Kidney (tissue), 22 donors: ENCODE measurements at places on chromosomes 7 and 10. TPM values are rescaled to one million over a fixed set of nuclear protein-coding genes. Genes with fewer than 3 reads are reported as not detected.

Gene AMPH
- 1.2 TPM for total RNA-seq

GRCh38 chr10:21511095-21511570 lies 14.3 kb downstream of the SKIDA1 start:
- H3K27me3 ChIP-seq: no peaks in the 10 kb centered on the region
- H3K36me3 ChIP-seq: no peaks in the 10 kb centered on the region
- H3K27ac ChIP-seq: no peak overlapping the region
- H3K4me3 ChIP-seq: peak overlapping the region; percentile 38

Gene DPY19L1
- 32.4 TPM for total RNA-seq

Gene ACHE
- 3.6 TPM for total RNA-seq

Gene KCND2
- total RNA-seq: 0.19 TPM

Gene OGDHL
- 82.8 TPM for total RNA-seq

DNA sequence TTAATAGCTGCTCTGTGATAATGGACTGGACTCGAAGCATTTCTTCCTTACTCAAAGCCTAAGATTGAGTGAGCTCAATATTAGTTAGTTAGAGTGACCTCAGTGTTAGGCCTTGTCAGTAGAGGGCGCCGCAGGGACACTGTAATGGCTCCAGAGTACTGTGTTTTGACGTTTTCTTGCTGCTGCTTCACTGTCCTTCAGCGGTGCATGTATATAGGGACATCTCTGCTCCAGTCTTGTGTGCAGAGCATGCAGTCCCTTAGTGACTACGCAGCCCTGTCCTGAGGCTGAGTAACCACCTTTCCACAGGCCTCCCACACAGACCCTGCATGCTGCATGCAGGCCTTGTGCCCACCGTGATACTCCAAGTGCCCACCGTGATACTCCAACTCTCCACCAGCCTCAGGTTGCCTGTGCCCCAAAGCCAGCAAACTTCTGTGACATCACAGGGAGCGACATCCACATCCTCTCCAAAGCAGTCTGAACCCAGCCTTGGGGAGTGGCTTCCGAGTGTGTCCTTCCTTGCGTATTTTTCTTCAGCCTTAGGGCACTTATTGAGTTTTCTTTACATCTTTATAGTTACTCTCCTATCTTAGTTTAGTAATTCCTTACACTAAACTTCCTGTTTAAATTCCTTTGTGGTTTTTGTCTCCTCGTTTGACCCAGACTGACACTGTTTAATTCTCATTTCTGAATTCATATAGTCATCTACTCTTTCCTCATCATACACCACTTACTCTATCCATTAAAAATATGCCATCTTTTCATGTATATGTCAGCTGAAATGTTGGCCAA lies 118.2 kb downstream of the JAZF1 start:
- no peaks in the 10 kb centered on the region for H3K4me1 ChIP-seq
- no peak for DNase-seq
- H3K27ac ChIP-seq: no peak overlapping the region
- H3K36me3 ChIP-seq: no peaks in the 10 kb centered on the region

DNA sequence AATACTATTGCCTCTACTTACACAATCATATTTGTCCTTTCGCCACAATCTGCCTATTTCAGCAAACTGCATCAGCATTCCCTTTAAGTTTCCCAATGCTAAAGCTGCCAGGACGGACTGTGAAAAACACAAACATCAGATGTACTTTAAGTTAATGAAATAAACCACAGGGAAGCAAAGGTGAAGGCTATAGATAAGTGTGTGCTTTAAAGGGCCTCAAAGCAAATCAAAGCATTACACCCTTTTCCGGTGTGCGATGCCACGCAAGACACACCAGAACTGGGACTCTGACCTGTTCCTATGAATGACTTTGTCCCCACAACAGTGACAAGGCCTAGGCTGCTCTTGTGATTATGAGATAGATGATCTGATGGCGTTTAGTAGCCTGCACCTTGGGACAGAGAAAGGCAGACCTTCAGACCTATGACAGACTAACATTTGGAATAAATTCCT lies 23.4 kb downstream of the SLC26A3 start:
- no peaks in the 10 kb centered on the region for H3K36me3 ChIP-seq
- no peak overlapping the region for H3K27ac ChIP-seq
- no peak for DNase-seq
- H3K4me1 ChIP-seq: no peaks in the 10 kb centered on the region
- no peaks in the 10 kb centered on the region for H3K27me3 ChIP-seq
- H3K4me3 ChIP-seq: no peak overlapping the region

DNA sequence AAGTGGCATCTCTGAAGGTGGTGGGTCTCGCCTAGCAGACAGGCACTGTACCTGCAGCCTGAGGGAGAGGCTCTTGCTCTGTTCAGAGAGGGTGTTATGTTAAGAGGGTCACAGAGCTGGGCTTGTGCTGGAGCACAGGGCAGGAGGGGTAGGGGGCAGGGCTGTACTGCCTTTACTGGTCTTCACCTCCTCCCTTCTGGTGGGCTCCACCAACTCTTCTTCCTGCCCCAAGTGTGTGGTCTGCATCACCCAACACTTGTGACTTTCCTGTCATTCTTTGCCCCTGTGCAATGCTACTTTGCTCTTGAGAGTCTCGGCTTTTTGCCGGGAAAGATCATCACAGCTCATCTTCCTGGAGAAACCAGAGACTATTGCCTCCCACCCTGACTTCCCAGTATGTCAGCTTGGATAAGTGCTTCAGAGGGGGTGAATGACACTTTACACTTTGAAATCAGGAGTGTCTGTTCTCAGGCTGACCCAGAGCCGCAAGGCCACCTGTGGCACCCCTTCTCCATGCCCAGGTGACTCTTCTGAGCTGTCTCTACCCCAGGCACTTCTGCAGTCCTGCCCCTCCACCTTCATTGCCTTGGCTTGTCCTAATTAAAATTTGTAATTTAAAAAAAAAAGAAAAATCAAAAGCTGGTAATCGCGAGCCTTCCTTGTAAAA lies 38.4 kb upstream of the IKZF1 start:
- no peak overlapping the region for H3K27ac ChIP-seq

Gene UFSP1
- 3.4 TPM for total RNA-seq

GRCh38 chr7:33762911-33763306 lies 142.4 kb upstream of the BMPER start:
- no peak overlapping the region for H3K27ac ChIP-seq
- H3K4me3 ChIP-seq: no peak overlapping the region
- DNase-seq: peak; percentile 64
- H3K36me3 ChIP-seq: no peaks in the 10 kb centered on the region

DNA sequence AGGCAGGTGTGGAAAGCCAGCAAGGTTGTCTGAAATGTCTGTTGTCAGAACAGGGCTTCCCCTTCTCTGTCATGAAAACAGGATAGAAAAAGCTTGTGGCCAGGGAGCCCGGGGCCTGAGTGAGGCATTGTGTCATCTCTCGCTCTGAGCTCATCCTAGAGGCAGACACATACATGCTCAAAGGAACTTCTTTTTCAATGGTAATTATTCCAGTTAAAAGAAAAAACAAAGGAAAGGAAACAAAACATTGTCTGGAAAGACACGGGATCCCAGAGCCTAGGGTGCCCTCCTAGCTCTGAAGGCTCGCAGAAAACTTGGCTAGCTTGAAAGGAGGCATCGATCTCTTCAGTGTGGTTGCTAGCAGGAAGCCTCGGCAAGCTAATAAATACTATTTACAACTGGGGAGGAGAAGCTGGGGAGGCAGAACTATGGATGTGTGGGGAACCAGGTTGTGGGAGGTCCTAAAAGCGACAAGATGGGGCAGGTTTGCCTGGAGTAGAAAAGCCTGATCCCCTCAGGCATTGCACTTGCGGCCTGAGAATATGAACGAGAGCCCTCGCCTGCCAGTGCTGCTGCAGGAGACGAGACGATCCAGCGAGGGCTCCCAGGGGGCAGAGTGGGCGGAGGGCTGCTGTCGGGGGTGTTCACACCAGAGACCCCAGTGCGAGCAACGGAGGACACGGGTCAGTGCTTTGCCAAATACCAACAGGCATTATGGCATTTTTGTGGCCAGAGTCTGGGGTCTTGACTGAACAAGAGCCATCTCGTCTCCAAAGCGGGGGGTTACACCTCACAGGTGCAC lies 32.8 kb upstream of the DGKI start:
- H3K4me3 ChIP-seq: no peak overlapping the region
- H3K4me1 ChIP-seq: no peaks in the 10 kb centered on the region
- no peak overlapping the region for H3K27ac ChIP-seq
- no peak for DNase-seq

DNA sequence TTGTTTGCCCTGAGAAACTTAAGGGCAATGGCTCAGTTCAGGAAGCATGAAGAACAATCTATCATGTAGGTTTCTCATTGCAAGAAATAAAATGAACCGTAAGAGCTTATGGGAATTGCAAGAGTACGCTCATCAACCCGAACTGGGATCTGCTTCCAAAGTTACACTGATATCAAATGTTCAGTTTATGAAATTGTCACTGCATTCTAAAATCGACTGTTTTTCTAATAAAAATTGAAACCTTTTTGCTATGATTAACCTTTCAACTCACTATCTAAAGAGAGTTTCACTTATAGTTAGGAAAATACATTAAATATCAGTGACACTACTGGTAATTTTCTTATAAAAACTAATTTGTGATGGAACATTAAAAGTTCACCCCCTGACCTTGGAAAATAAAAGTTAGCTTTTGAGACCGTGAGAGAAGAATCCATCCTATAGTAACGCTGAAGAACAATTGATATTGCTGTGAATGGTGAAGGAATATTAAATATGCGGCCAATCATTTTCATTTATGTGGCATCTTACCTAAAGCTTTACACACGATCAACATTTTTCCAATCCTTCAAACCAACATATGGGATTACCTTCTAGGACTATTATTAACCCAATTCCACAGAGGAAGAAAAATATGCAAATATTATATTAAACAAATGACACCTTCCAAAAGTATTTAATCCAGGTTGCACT lies 2.2 kb downstream of the MEOX2 start:
- no peak overlapping the region for H3K4me3 ChIP-seq
- peaks cover 39% of the 10 kb centered on the region for H3K27me3 ChIP-seq
- DNase-seq: no peak
- no peak overlapping the region for H3K27ac ChIP-seq
- H3K36me3 ChIP-seq: no peaks in the 10 kb centered on the region

- peaks cover 31% of the 10 kb centered on the region for H3K27me3 ChIP-seq
- H3K27ac ChIP-seq: peak within 1 kb of the TSS; percentile 71
- H3K36me3 ChIP-seq: no peaks in the 10 kb centered on the region
- peak; percentile 93 for DNase-seq
- H3K4me3 ChIP-seq: peak within 1 kb of the TSS; percentile 75
- H3K4me1 ChIP-seq: no peaks in the 10 kb centered on the region
Observed at GRCh38 chr10:8054494-8055407, at the start of gene GATA3. Gene GATA3, plus strand, starts transcription at chr10:8054688. Its CDS starts 968 bp downstream, at chr10:8055656.

DNA sequence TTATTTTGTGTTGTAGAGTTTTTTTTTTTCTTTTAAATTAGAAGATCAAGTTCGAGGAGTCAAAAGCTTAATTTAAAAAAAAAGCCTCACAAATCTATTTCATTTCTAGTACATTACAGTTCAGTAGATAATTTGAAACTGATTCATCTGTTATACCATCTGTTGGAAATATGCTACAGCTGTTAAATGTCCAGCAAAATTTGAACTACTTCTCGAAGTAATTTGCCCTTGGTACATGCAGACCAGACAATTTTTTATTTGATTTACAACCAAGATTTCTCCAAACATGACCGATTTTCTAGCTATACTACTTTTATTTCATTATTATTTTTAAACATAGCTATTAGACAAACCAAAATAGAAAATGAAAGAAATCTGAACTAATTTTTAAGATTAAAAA lies 647.9 kb downstream of the CNTNAP2 start:
- H3K27ac ChIP-seq: no peak overlapping the region
- H3K4me3 ChIP-seq: no peak overlapping the region
- H3K36me3 ChIP-seq: no peaks in the 10 kb centered on the region
- DNase-seq: no peak
- no peaks in the 10 kb centered on the region for H3K27me3 ChIP-seq
- no peaks in the 10 kb centered on the region for H3K4me1 ChIP-seq

GRCh38 chr7:66013938-66014337 lies 31.9 kb upstream of the GUSB start:
- H3K27ac ChIP-seq: no peak overlapping the region
- no peak overlapping the region for H3K4me3 ChIP-seq
- H3K4me1 ChIP-seq: no peaks in the 10 kb centered on the region
- DNase-seq: no peak
- no peaks in the 10 kb centered on the region for H3K36me3 ChIP-seq
- no peaks in the 10 kb centered on the region for H3K27me3 ChIP-seq

DNA sequence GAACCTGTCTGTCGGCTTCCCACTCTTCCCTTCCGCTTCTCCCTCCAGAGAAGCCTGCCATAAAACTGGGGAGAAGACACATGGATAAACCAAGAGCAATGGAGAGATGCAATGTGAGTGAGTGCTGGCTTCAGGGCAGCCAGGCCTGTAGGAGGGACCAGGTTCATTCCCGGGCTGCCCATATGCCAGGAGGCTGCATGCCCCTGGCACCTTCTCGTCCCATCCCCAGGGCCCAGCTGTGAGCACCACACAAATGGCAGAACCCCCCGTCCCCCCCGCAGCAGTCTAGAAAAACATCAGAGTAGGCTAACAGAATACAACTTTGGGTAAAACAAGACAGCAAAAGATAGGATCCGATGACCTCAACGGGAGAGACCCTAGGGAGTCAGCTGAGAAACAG lies 341.3 kb upstream of the SHH start:
- peak; percentile 52 for DNase-seq
- no peak overlapping the region for H3K4me3 ChIP-seq
- no peaks in the 10 kb centered on the region for H3K36me3 ChIP-seq
- H3K27me3 ChIP-seq: no peaks in the 10 kb centered on the region
- no peaks in the 10 kb centered on the region for H3K4me1 ChIP-seq
- no peak overlapping the region for H3K27ac ChIP-seq

Gene MINDY4
- 15.3 TPM for total RNA-seq

Gene FFAR4
- total RNA-seq: 1.0 TPM

DNA sequence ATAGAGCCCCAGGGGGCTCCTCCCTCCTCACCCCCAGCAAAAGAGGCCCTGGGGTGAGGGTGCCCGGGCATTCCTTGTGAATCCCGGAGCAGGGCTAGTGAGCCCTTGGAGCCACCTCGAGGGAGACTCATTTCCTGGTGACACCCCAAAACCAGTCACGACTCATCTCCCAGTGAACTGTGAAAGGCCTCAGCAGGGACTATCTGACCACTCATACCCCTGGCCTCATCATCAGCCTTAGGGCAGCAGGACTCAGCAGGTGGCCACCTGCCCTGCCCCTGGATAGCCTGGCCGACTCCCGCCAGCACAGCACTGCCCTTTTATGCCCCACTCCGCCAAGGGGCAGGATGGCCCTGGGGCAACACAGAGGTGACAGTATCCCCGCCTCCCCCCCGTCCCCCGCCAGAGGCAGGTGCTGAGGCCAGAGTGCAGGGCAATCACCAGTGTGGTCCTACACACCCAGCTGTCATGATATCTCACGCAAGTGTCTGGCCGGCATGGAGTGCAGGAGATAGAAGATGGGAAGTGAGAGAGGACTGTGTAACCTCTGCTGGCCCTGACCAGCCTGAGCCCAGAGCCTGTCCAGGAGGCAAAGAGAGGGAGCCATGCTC lies 3.2 kb downstream of the SNCG start:
- H3K4me1 ChIP-seq: peaks cover 20% of the 10 kb centered on the region
- no peak for DNase-seq
- no peak overlapping the region for H3K4me3 ChIP-seq

- H3K27me3 ChIP-seq: no peaks in the 10 kb centered on the region
- H3K27ac ChIP-seq: no peak overlapping the region
- H3K4me3 ChIP-seq: no peak overlapping the region
- H3K4me1 ChIP-seq: peaks cover 2% of the 10 kb centered on the region
- no peak for DNase-seq
Observed at GRCh38 chr10:58653139-58653538, 140.5 kb downstream of the BICC1 start.
